Articular chondrocyte of knee joint (primary cell): ENCODE measurements at places on chromosomes 12 and 14. TPM values are rescaled to one million over a fixed set of nuclear protein-coding genes. Genes with fewer than 3 reads are reported as not detected.

Gene TBX5
- total RNA-seq = 4.4 and 5.5 TPM in 2 replicates

Gene HOXC12
- not detected in 2 replicates for total RNA-seq

Gene HCAR2
- total RNA-seq = not detected in 2 replicates

Gene NOS1
- not detected in 2 replicates for total RNA-seq

Gene PLBD1
- total RNA-seq = 14.6 and 18.7 TPM in 2 replicates

Gene LRRK2
- total RNA-seq = 5.4 and 6.8 TPM in 2 replicates

Gene CABP1
- total RNA-seq = under 0.01 TPM in 1 of 2 replicates, not detected in the other
